Dermis lymphatic vessel endothelial cell (primary cell): ENCODE measurements at places on chromosomes 5 and 9. TPM values are rescaled to one million over a fixed set of nuclear protein-coding genes. Genes with fewer than 3 reads are reported as not detected.

DOK3 gene
- total RNA-seq, result 1.4 and 2.1 TPM in 2 replicates

GALNT12 gene
- total RNA-seq, result 0.34 and 0.43 TPM in 2 replicates

TRIM14 gene
- 0.95 and 1.1 TPM in 2 replicates for total RNA-seq

STK32A gene
- 0.09 TPM in 1 of 2 replicates, not detected in the other for total RNA-seq

MYOZ3 gene
- 0.33 and 0.34 TPM in 2 replicates for total RNA-seq

SLC9A3 gene
- 0.87 and 0.95 TPM in 2 replicates for total RNA-seq

PCDHGA3 gene
- total RNA-seq, result 0.54 and 0.69 TPM in 2 replicates

PCDHB12 gene
- total RNA-seq, result 0.33 and 0.60 TPM in 2 replicates

IL3 gene
- not detected in 2 replicates for total RNA-seq

PLAC8L1 gene
- total RNA-seq, result not detected in 2 replicates

LHX3 gene
- not detected in 2 replicates for total RNA-seq

HSD17B4 gene
- 144 and 169 TPM in 2 replicates for total RNA-seq

NCS1 gene
- 4.0 and 5.4 TPM in 2 replicates for total RNA-seq

IL9 gene
- total RNA-seq, result not detected in 2 replicates

LCN1 gene
- total RNA-seq, result not detected in 2 replicates

ORM1 gene
- total RNA-seq, result not detected in 2 replicates

HACD4 gene
- under 0.01 and 0.17 TPM in 2 replicates for total RNA-seq

ANKRD34B gene
- total RNA-seq, result under 0.01 TPM in 1 of 2 replicates, not detected in the other

CETN3 gene
- 3.4 and 7.3 TPM in 2 replicates for total RNA-seq

SLC24A2 gene
- not detected in 2 replicates for total RNA-seq

VLDLR gene
- 1.4 and 1.6 TPM in 2 replicates for total RNA-seq

IL31RA gene
- 0.11 and 0.17 TPM in 2 replicates for total RNA-seq

C9orf50 gene
- total RNA-seq, result not detected in 2 replicates

ELAVL2 gene
- total RNA-seq, result 0.22 and 0.26 TPM in 2 replicates

TMEM141 gene
- total RNA-seq, result 41.9 and 66.5 TPM in 2 replicates

CRHBP gene
- total RNA-seq, result not detected in 2 replicates

PIP5KL1 gene
- 0.87 and 1.7 TPM in 2 replicates for total RNA-seq

GFI1B gene
- total RNA-seq, result under 0.01 TPM in 1 of 2 replicates, not detected in the other

FOXE1 gene
- not detected in 2 replicates for total RNA-seq

TMEM252 gene
- total RNA-seq, result 0.11 TPM in 1 of 2 replicates, not detected in the other

CCNI2 gene
- total RNA-seq, result under 0.01 and 0.11 TPM in 2 replicates

SNCB gene
- total RNA-seq, result 0.43 TPM in 2 replicates

OR1Q1 gene
- not detected in 2 replicates for total RNA-seq

GLRA1 gene
- total RNA-seq, result not detected in 2 replicates

PFN3 gene
- not detected in 2 replicates for total RNA-seq

TICAM2 gene
- total RNA-seq, result 0.17 and 0.43 TPM in 2 replicates

CKMT2 gene
- 0.54 and 0.69 TPM in 2 replicates for total RNA-seq
